ENCODE measurements at places on chromosomes 6 and 20.

GRCh38 chr6:93238632-93239031 lies 180.7 kb downstream of the EPHA7 start:
- peak; percentile 66 for DNase-seq

DNA sequence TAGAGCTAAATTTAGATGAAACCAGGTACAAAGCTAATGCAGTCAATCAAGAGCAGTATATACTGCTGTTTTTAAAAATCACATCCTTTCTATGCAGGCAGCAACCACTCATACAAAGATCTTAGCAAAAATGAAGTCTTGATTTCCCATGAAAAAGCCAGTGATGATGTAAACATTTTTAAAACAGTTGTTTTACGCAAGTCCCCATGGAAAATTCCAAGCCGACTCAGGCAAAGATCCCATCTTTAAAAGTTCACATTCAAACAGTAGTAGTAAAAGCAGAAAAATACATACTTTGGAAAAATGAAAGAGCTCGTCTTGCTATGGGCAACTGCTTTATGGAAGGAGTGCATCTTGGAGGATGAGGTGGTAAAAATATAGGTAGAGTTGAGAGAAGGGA lies 84.0 kb downstream of the RCAN2 start:
- no peak for DNase-seq

GRCh38 chr6:7644417-7644816 lies 54.4 kb downstream of the SNRNP48 start:
- DNase-seq = no peak

DNA sequence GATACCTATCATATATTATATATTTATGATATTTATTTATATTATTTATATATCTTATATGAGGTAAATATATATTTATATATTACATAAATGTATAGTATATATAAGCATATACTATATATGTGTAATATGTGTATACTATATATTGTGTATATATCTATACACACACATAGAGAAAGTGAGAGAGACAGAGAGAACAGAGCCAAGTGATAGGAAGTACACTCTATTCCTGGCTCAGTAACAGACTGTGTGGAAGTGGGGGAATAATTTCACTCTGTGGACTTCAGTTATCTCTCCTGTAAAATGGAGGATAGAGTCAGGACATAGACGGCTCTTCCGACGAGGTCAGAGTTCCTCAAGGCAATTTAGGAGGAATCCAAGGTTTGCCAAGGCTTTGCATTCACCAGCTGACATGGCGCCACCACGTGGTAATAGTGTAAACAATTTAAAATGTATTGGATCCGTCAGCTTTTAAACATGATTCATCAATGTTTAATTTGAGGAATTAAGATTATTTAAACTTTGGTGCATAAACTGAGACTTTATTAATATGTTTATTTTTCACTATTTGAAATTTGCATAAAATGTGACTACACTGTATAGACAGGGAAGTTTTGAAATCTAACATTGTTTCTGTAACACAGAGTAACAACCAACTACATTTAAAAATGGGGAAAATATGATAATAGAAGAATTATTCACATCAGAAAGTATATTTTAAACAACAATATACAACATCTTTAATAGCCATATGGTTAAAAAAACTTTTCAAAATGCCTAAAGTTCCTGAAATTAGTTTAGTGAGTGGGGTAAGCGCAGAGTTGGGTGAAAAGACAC lies 75.4 kb upstream of the TMEM244 start:
- DNase-seq = peak; percentile 82

DNA sequence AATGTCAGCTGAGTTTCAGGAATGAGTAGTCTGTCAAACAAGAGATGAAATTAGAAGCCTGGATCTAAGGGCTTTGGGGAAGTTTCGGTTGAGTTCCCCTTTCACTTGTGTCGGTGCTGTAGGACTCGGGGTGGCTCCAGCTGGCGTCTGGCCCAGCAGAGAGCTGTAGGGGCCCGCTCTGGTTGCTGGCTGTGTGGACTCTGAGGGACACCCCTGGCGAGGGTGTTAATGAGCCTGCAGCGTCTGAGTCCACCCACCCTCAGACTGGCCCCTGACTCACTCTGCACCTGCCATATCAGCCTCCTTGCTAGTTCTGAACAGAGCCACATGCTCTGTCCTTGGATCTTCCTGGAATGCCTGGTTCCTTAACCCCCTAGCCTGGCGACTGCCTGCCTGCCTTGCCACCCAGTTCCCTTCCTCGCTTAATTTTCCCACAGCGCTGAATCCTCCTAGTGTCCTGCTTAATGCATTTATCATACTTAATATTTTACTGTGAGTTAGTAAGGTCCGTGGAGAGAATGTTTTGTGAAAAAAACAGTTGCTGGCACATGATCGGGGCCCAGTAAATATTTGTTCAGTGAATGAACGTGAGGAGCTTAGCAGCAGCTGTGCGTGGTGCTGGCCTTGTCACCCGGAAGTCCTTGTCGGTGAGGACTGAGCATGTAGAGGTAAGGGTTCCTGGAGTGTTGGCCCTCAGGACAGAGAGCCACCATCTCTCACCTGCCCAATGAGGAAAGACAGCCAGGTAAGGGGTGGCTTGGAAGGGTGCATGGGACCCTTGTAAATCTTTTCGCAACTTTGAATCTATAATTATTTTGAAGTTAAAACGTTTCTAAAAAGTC lies 1.6 kb downstream of the DNAJC5 start:
- DNase-seq = peak; percentile 73

DNA sequence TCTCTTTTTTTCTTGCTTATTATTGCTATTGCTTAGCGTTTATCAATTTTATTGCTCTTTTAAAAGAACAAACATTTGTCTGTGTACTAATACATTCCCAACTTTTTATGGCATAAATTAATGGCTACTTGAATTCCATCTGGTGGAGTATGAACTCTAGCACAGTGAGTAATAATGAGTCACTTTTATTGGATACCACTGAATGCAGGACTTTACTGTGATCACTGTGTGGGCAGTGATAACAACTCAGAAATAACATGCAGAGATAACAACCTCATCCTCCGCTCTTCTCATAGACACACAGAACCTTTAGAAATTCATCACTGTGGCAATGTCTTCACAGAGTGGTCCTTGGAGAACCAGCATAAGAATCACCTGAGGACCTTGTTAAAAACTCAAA lies 174.9 kb upstream of the PRND start:
- peak; percentile 90 for DNase-seq

DNA sequence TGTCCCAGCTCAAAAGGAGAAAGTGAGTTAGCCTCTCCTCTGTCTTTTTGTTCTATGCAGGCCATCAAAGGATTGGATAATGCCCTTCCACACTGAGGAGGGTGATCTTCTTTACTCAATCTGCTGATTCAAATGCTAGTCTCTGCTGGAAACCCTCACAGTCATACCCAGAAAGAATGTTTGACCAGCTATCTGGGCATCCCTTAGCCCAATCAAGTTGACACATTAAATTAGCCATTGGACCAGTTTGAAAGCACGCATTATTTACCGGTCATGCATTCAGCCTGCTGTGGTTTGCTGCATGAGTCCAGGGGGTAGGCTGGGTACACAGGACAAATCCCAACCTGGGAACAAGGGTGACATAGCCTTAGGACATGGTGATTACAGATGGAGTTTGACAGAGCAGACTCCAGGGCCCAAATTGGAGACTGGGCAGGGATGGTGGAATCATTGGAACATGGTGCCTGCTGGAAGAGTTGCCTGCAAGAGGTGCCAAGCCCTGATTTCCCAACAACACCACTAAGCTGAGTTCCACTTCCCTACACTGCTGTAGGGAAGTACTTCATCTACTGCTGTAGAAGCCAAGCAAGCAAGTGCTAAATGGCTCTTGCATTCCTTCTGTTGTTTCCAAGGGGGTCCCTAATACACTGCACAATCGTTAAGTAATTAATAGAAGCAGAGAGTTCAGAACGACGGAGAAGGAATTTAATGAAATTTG lies 87.7 kb downstream of the RNF182 start:
- DNase-seq = no peak

GRCh38 chr6:95091823-95092436 lies 485.4 kb upstream of the MANEA start:
- peak; percentile 59 for DNase-seq

DNA sequence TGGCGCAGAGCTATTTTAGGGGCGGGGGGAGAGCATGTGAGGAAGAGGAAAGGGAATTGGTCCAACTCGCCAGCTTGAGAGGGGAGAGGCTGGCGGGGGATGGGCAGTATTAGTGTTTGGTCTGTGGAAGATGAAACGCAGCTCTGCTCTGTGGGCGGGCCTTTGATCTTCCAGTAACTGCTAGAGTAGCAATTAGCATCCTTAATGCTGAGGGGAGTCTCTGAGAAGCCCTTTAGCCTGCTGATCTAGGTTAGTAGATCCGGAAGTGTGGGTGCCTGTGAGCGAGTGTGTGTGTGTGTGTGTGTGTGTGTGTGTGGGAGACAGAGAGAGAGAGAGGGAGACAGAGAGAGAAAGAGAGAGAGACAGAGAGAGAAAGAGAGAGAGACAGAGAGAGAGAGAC lies 117.2 kb upstream of the BACH2 start:
- peak; percentile 7 for DNase-seq

- DNase-seq = peak; percentile 85
These were observed 11.8 kb downstream of the ENPP1 start for GRCh38 chr6:131819572-131820124.

GRCh38 chr6:144725736-144726522 lies 440.8 kb downstream of the UTRN start:
- peak; percentile 24 for DNase-seq

- no peak for DNase-seq
These were observed 99.6 kb upstream of the SLC24A3 start for GRCh38 chr20:19112828-19113227.
